ENCODE measurements at places on chromosomes 1 and 21.

DNA sequence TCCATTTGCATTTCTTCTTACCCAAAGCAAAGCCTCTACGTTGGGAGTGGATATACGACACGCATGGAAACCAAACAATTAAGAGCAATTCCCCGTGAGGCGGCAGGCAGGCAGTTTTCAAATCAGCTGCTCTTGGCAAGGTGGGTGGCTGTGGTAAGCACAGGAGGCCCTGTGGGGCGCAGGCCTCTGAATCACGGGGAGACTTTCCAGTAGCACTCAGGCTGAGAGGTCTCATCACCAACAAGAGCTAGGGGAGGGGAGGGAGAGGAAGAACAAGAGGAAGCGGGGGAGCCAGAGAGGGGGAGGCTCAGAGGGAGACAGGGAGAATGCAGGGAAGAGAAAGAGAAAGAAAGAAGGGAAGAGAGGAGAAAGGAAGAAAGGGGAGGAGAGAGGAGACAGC is 56.4 kb downstream of the MT1HL1 start:
- DNase-seq = no peak

GRCh38 chr1:175267716-175268416 is 75.3 kb upstream of the KIAA0040 start:
- no peak for DNase-seq

DNA sequence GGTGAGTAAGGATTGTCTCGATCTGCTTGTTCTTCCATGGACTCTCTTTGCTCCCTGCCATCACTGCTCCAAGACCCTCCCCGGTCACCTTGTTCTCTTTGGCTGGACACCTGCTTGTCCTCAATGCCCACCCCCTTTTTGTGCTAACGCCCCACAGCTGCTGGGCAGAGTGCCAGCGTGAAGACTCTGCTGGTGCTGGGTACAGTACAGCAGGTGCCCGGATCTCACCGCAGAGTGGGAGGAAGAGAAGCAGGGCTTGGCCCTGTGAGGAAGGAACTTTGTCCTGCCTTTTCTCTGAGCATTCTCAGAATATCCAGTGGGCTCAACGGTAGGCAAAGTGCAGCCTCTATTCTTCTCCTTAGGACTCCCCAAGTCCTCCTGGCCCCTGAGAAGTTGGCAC is 90.1 kb downstream of the PLXNA2 start:
- no peak for DNase-seq

DNA sequence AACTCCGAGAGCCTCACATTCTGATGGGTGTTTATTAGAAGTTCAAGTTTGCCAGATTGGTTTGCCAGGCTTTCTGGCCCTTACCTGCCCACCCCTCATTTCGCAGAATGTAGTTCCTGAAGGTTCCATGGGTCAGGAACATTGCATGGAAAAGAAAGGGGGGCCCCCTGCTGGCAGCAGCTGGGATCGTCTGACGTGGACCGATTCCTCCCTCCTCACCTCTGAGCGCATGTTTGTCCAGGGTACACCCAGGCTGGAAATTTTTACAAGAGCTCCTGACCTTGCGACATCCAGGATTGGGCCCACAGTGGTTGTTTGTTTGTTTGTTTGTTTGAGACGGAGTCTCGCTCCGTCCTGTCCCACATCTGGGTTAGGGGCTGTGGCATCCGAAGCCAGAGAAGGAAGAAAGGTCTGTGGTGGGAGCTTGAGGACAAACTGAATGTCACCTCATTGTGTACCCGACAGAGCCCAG is 126.0 kb upstream of the TMEM51 start:
- peak; percentile 27 for DNase-seq

DNA sequence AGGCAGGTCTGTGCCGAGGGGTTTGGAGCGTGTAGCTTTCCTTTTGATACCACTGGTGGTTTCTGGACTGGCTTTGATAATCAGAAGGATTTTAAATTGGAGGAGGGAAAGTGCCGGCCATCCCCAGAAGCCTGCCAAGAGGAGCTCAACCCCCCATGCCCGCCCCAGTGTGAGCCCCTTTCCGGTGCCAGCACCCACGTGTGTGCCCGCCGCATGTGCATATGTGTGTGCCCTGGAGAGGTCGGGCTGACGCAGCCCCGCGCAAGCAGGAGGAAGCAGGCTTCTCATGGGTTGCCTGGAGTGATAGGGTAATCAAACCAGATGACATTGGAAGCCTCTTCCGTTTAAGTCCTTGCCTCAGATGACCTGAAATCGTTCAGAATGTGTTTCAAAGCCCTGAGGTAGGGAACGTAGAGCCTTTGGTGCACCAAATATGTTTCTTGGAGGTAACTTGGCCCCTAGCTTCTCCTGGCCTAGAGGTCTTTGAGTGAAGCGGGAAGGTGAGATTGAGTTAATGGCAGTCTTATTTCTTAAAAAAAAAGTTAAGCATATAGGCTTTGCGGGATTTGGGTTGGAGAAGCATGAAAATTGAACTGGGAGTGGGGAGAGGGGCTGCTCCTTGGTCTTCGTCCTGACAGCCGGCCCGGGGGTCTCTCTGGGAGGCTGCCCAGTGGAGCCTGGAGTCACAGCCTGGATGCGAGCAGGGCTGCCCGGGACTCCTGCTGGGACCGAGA is 34.1 kb upstream of the ARHGEF16 start:
- no peak for DNase-seq

DNA sequence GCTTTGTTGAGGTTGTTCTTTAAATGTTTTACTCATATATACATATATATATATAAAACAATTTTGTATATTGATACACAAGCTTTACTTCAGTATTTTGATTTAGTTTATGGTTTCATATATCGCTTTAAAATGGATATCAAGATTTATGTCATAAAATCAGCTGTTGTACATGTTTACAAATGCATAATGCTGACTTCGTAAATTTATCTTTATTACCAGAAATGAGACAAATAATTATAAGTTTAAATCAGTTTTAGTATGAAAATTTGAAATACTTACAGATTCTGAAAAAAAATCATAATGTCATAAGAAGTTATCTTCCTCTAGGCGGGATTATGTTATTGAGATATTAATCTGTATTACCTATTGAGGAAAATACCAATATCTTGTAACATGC is 6.9 kb downstream of the STXBP3 start:
- no peak for DNase-seq

- no peak for DNase-seq
Measured at GRCh38 chr1:174953285-174954072, 46.3 kb upstream of the CACYBP start.

Data from AG09309 (cell line).